ENCODE measurements at places on chromosomes 3 and 15. TPM values are rescaled to one million over a fixed set of nuclear protein-coding genes. Genes with fewer than 3 reads are reported as not detected.
A peak's percentile ranks its signal among the peaks of the same experiment; 100 is the strongest.

The CLDN1 gene
- 1.3 TPM for total RNA-seq

The CCK gene
- total RNA-seq: not detected

The ARMC8 gene
- 30.2 TPM for total RNA-seq

The FOXB1 gene
- not detected for total RNA-seq

The DNAH12 gene
- total RNA-seq: not detected

The THRB gene
- not detected for total RNA-seq

The EPB42 gene
- not detected for total RNA-seq

The FGF12 gene
- total RNA-seq: 0.35 TPM

The HYAL2 gene
- total RNA-seq: 15.5 TPM

DNA sequence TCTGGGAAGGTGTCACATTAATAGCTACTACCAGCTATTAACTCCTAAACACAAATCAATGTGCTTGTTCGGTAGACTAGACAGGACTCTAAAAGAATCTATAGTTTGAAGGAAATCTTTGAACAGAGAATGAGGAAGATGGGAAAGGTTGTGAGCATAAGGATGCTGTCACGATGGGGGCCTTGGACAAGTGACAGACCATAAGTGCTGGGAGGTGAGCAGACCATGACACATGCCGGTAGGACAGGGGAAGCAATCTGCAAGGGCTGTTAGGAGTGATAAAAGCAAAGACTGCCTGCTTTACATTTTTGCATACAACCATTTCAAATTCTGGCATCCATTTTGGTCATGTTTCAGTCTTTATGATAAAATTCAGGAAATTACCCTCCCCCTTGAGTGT, 645.8 kb downstream of the ROBO2 start:
- DNase-seq: no peak

DNA sequence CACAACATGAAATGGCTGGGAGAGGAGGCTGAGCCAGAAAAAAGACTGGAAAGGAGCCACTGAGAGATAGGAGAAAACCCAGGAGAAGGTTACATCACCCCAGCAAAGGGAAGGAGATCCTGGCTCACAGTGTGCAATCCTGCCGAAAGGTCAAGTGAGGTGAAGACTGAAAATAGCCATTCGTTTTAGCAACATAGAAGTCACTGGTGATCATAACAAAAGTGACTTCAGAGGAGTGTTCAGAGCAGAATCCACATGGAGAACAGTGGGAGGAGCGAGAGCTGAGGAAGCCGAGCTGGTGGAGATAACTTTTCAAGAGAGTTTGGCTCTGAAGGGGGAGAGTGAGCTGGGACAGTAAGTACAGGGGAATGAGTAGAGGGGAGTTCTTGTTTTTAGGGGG, 5.4 kb upstream of the HEG1 start:
- DNase-seq: peak; percentile 57

- DNase-seq: peak; percentile 85
Measured at GRCh38 chr15:66931768-66932633, 133.4 kb upstream of the SMAD3 start.

DNA sequence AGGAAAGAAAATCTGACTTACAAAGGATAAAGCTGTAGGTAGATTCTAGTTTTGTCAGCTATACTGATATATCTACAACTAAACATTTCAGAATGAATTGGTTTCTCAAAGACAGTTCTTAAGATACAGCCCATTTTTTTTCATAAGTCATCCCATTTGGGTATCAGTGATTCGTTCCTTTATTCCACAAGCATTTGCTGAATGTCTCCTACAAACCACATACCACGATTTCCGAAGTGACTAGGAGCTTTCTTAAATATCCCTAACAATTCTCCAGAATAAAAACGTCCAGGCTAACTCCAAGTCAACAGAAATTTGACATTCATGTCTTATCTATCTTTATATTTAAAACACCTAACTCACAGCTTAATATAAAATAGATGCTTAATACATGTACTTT, 59.8 kb downstream of the TP53BP1 start:
- DNase-seq: no peak

GRCh38 chr3:39362812-39363211, 20.4 kb upstream of the SLC25A38 start:
- DNase-seq: no peak

DNA sequence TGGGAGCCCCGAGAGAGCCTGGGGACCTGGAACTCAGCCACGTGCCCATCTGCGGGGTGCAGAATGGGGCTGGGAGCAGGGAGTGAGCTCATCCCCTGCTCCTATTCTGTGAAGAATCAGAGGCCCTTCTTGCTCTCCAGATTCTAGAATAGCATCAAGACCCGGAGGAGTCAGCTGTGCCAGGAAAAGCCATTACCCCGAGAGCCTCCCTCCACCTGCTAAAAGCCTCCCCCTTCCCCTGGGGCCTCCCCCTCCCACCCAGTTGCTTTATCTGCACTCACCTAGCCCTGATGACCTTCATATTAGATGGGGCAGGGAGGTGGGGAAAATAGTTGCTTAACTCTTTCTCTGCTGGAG, 23.1 kb downstream of the CCDC33 start:
- no peak for DNase-seq

GRCh38 chr15:39787479-39787878, 4.8 kb upstream of the FSIP1 start:
- no peak for DNase-seq

DNA sequence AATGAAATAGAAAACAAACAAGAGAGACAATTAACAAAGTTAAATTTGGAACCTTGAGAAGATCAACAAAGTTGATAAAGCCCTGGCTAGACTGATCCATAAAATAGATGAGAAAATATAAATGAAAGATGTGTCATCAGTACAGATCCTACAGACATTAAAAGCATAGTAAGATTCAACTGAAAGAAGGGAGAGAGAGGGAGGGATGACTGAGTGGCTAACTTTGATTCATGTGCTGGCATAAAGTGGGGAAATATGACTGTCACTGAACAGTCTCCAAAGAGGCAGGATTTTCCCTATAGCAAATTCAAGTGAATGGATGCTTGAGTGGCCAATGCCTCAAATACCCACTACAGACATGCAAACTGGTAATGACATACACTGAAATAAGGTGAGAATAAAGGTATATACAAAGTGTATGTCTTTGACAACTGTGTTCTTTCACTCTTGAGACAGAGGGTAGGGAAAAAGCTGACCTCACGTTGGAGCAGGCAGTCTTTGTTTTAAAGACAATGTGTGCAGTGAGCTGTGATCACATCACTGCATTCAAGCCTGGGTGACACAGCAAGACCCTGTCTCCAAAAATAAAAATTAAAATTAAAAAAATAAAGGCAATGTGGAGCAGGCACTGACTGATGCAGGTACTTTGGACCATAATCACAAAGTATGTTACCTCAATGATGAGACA, 35.9 kb upstream of the CHD2 start:
- DNase-seq: no peak

DNA sequence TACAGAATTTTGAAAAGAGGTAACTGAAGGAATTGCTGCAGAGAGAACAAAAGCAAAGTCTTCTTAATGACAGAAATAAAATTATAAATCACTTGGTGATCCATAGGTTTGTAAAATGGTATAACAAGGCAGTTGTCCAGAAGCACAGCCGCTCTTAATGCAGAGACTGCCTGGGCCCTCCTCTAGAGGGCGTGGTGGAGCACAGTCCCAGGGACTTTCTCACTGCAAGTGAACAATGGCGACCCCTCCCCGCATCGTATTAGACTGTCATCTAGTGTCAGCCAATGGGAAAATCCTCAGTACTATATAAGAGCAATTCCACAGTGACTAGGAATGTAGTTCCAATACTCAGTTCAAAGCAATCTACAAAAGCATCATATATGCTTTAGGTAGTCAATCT, 26.4 kb upstream of the ZBED2 start:
- no peak for DNase-seq

- DNase-seq: peak; percentile 76
Measured at GRCh38 chr3:14434126-14434497, 31.7 kb downstream of the SLC6A6 start.

- DNase-seq: no peak
Measured at GRCh38 chr15:77068633-77069032, 2.3 kb downstream of the TSPAN3 start.

DNA sequence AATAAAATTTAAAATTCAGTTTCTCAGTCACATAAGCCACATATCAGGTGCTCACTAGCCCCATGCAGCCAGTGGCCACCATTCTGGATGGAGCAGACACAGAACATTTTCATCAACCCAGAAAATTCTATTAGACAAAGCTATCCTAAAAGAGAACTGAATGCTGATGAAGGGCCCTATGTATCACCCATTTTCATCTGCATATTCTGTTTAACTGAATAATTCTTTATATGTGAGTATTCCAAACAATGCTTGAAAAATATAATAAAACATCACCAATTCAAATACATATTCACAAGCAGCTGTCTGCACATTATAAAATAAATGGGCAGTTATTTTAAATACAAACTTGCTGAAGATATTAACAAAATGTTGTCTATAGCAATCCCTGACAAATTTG, 14.2 kb upstream of the CFAP44 start:
- DNase-seq: no peak

- DNase-seq: peak; percentile 7
Measured at GRCh38 chr3:31166249-31166885, 271.9 kb upstream of the GADL1 start.

- DNase-seq: no peak
Measured at GRCh38 chr15:89630974-89631901, 24.0 kb downstream of the KIF7 start.

DNA sequence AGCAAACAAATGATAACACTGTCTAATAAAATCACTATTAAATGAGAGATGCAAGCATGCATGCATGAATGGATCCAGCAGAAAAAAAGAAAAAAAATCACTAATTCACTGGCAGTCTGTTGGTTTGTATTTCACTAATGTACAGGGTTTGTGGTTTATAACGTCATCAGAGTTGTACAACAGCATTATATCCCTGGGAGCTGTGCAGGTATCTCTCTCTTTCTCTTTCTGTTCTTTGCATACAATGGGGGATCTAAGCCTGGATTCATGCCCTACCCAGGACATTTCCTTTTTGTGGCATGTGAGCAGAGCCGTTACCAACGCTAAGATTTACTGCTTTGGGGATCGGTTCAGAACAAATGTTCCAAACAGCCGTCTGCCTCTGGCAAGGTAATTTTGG, 229.5 kb downstream of the SOX2 start:
- no peak for DNase-seq

GRCh38 chr3:66276705-66277274, 56.0 kb downstream of the SLC25A26 start:
- DNase-seq: peak; percentile 23

DNA sequence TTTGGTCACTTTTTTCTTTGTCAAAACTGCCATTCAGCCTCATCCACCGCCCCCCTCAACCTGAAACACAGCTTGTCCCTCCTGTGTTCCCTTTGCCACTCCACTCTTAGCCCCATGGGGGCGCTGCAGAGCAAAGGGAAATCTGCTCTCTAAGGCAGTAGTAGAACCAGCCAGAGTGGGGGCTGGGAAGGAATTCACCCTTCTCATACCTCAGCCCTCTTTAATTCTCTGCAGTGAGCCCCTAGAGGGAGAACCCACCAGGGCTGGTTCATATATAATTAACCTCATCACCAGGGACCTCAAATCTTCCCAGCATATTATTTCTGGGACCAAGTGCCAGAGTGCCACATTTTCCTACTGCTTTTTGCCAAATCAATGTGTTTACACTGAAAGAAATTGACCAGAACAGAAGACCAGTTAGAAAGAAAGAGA, 2.8 kb upstream of the BCL6 start:
- peak; percentile 84 for DNase-seq

- no peak for DNase-seq
Measured at GRCh38 chr15:35289024-35289617, 204.0 kb upstream of the NANOGP8 start.

DNA sequence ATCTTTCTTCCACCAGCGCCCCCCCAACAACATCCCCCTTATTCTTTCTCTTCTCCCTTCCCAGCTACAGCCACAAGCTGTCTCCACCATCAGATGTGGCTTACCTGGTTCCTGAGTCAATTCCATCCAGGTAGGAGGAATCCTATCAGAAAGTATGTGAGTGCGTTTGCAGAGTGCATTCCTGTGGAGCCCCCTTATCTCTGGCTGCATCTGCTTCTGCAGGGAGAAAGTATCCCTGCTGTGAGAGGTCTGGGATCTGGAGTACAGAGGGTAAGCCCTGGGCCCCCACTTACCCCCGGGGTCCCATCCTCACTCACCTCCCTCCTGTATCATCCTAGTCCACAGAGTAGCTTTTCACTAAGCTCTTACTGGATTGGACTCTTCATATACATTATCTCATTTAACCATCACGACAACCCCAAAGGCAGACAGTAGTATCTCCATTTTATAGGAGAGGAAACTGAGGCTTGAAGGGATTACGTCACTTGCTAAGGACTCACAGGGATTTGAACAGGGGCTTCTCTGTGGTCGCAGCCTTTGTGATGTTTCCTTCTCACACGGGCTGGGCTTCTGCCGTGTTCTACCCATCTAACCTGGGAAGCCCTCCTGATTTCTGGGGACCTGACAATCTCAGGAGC, 22.2 kb upstream of the MAGEF1 start:
- no peak for DNase-seq

- no peak for DNase-seq
Measured at GRCh38 chr3:198070871-198071270, 110.9 kb downstream of the LMLN start.
